ENCODE measurements at places on chromosomes 5 and 9.
A peak's percentile ranks its signal among the peaks of the same experiment; 100 is the strongest.

GRCh38 chr5:126269511-126269910, 153.7 kb upstream of the GRAMD2B start:
- no peak for DNase-seq

DNA sequence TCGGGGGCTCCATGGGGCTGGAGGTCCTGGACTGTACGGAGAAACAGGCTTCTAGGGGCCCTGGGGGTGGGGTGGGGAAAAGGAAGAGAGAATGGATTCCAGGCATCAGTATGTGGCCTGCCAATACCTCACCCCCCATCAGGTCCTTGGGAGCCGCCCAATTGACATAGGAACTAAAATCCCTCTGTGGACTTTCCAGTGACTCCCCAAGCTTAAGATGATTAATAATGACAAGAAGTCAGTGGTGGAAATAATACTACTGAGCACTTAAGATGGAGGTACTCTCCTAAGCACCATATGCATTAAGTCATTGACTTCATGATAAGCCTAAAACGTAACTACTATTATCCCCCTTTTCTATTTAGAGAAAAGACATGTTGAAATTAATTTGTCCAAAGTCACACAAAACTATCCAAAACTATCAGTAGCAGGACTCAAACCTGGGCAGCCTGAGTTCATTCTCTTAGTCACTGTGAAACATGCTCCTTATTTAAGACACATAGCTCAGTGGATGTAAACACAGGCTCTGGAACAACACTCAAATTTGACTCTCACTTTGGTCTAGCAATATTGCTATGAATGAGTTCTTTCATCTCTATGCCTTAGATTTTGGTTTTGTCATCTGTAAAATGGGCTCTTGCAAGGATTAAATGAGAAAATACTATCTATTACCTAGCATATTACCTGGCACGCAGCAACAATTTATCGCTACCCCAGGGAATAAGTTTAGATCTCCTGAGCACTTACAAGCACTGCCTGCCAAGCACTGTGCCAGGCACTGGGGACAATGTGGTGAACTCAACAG, 9.5 kb downstream of the SPRY4 start:
- DNase-seq: no peak

DNA sequence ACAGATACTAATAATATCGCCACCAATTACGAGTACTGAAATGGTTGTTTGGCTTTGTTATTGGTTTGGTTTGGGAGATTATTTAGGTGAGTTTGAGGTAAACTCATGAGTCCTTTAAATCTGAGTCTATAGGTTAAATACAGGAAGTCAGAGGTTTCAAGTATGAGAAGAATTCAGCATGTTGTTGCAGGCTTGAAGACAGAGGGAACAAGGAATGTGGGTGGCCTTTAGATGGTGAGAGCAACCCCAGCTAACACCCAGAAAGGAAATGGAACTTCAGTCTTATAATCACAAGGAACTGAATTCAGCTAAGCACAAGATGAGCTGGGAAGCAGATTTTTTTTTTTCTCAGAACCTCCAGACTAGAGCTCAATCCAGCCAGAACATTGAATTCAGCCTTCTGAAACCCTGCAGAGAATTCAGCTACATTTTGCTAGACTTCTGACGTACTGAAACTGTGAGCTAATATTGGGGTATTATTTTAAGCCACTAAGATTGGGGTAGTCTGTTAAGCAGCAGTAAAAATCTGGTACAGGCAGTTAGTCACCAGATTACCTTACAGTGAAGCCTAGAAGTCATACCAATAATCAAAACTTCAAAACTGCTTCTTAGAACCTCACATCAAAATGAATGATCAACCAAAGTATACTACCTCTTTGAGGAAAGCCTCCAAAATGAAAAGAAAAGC, 216.0 kb upstream of the PUM3 start:
- DNase-seq: peak; percentile 10

GRCh38 chr5:140641716-140642115, 2.5 kb downstream of the TMCO6 start:
- no peak for DNase-seq

- no peak for DNase-seq
Measured at GRCh38 chr5:147568710-147569406, 59.0 kb upstream of the DPYSL3 start.

DNA sequence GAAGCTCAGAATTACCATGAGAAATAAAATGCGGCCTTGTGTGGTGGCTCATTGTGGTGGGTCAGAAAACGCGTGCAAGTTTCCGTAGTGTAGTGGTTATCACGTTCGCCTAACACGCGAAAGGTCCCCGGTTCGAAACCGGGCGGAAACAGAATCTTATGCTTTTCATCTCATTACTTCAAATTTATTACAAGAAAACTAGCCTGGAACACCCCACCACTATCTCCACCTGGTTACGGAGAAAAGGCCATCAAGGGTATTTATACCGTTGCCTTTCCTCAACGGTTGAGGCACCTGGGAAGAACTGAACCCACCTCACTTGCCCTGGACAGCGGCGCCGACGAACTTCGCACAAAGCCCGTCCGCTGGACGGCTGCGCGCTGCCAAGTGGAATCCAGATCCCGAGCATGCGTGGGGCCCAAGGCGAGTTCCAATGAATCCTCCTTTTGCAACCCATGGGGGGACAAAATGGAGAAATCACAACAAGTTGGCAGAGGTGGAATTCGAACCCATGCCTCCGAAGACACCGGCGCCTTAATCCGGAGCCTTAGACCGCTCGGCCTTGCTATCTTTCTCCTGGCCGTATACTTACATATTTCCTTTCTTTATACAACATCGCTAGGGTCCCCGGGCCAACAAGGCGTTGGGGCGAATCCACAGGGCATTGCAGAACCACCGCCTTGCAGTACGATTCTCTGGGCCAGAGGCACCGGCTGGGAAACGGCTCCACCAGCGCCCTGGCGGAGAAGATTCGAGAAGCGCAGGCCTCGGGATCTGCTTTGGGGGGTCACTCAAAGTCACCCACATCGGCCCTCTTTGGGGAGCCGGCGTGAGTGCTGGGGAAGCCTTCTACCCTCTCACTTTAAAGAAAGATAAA, 16.9 kb downstream of the OR2V2 start:
- no peak for DNase-seq

DNA sequence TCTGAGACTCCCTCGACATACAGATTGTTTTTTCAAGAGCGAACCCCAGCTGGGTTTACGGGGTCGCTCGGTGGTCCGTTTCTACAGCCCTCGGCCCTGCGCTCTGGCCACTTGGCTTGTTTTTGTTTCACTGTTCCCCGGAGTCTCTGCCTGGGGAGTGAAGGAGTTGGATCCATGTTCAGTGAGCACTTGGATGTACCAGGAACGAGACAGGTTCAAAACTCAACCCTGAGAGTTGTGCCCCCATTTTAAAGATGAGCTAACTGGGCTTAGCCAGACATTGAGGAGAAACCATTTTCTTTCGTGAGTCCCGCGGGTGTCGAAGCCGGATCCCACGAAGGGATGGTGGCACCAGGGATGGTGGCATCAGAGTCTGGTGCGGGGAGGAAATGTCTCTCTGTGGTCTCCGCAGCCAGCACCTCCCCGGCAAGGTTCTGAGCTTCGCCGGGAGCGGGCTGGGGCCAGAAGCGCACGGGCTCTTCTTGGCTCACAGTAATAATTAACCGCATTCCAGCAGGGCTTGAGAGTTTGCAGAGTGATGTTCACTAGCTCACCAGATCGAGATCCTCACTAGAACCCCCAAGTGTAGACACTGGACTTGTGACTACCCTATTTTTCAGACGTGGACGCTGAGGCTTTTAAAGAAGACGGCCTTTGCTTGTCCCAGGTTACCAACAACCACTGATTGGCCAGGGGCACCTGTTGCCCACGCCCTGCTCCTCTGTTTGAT, 1.0 kb downstream of the MSX2 start:
- DNase-seq: no peak

- DNase-seq: no peak
Measured at GRCh38 chr5:178649580-178649979, 22.7 kb upstream of the CLK4 start.

DNA sequence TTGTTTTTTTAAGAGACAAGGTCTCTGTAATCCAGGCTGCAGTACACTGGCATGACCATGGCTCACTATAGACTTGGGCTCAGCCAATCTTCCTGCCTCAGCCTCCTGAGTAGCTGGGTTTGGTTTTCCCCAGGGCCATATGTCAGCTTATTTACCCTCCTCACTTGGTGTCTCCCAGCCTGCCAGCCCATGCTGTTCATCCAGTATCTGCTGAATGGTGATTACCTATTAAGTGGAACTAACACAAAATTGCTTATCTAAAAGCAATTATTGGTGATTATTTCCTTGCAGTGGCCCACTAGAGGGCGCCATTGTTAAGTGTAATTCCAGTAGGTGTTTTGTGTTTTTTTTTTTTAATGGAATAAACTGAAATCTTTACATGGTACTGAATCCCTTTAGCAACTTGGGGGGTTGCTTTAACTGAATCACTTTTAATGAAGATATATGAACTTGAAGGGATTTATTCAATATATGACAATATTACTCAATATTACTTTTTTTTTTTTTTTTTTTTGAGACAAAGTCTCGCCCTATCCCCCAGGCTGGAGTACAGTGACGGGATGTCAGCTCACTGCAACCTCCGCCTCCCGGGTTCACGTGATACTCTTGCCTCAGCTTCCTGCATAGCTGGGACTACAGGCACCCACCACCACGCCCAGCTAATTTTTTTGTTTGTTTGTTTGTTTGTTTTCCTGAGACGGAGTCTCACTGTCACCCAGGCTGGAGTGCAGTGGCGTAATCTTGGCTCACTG, 13.8 kb downstream of the EXOSC2 start:
- no peak for DNase-seq

- no peak for DNase-seq
Measured at GRCh38 chr5:96235008-96235910, 197.8 kb downstream of the PCSK1 start.

- no peak for DNase-seq
Measured at GRCh38 chr9:117957267-117957666, 253.1 kb downstream of the TLR4 start.

DNA sequence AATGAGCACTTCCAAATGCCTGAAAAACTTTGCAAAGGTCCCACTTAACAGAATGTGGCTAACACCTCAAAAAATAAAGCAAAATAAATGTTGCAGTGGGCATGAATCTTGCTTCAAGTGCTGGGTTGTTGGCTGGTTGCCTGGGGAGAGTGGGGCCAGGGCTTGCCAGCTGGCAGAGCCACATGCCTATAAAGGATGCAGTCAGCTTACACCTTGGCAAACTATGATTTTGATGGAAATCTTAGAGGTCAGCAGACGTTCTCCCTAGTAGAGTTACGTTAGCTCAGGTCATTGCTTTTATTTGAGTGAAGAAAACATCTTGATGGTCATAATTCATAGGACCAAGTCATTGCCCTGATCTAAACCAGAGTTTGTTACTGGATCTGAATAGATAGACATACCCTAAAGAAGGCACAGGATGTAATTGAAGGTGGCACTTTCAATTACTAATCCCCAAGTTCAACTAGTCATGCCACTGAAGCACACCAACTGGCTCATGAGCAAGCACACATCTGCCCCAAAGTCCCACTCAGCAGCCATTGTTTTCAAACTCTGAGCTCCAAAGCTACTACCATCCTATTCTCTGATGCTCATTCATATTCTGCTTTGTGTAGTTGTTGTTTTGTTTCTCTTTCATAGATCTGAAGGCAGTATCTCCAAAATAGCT, 51.2 kb upstream of the ZSWIM6 start:
- no peak for DNase-seq

DNA sequence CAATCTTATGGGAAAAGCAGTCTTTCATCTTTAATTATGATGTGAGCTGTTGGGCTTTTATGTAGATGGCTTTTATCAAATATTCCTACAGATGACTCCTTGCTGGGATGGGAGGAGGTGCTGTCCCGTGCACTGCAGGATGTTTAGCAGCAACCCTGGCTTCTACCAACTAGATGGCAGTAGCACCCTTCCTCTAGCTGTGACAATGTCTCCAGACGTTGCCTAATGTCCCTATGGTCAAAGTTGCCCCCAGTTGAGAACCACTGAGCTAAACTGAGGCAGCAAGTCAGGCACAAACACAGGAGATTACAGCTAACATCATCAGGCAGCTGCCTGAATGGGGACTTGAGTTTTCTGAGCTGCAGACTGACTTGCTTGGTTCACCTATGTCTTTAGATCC, 401.9 kb upstream of the PDE4D start:
- DNase-seq: no peak

- peak; percentile 35 for DNase-seq
Measured at GRCh38 chr5:19988457-19988856, 457 bp upstream of the CDH18 start.
